ENCODE measurements at places on chromosomes 16 and 17.

DNA sequence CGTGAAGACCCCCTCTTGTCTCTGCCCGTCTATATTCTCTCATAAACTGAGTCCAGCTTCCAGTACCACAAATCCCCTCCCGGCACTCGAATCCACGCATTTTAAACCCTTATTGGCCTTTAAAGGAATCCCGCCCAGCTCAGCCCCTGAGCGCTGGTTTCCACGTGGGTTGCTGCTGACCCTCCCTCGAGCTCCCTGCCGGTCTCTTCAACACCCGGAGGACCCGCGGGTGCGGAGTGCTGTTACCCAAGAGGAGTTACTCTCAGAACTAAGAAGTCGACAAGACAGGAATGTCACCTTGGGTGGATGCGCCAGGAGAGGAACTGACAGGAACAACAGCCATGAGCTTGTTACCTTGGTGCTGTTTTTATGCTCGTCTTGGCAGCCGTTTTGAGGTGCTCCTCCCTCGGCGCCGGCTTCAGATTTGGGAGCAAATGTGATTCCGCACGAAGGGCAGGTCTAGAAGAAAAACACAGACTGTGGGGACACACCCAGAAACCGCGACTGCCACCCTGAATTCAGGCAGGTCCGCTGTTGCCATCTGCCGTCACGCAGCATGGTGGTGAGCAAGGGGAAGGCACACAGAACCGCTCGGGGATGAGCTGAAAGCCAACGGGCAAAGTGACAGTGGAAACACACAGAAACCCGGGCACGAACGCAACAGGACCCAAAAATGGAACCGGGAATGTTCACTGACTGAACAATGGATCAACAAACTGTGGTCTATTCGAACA, 112.7 kb upstream of the CREBBP start:
- DNase-seq: no peak

- no peak for DNase-seq
Observed at GRCh38 chr17:68246271-68247028, 1.4 kb upstream of the AMZ2 start.

DNA sequence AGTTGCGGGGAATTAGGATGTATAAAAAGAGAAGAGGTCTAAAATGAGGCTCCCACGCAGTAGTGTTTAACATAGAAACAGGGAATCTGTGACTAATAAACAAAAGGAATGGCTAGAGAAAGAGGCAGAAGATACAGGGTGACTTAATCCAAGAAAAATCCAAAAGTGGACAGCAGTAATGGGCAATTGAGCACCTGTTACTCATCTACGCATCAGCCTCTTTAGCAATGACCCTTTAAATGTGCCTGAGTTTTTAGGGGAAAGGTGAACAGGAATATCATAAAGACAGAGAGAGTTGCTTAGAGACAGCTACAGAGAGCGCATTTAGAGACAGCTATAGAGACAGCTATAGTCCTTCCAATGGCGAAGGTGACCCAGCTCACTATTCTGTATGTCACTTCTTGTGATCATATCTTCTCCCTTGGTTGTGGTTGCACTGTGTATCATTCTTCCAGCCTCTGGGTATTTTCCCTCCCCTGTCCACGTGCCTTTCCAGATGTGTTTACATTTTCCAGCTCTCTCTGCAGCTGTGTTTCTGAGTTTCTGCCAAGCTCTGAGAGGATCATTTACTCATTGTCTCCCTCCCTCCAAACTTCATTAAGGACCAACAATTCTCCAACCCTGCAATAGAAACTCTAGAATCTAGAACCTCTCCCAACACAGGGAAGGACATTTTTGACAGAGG, 61.5 kb downstream of the MYOCD start:
- no peak for DNase-seq

DNA sequence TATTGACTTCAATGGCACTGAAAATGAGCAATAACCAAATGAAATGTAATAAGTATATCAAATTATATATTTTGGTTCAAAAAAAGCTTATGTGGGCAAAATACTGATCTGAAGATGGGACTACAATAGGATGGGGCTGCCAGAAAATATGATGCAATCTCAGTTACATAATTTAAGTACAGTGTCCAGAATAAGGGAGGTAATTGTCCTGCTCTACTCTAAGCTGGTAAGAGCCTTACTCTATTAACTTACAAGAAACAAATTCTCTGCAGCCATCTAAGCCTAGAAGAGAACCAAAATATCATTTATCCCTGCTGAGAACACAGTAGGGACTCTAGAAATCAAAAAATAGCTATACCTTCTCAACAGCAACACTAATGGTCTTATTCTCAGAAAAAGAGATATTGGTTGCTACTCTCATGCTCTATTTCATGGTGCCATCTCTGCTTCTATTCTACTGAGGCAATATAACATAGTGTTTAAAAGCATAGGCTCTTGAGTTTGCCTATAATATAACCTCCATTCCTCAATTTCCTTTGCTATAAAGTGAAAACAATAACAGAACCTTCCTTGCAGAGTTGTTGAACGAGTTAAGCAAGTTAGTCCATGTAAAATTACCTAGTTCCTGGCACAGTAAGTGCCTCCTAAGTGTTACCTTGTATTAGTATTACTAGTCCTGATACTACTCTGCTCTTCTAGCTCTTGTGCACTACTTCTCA, 19.9 kb downstream of the NQO1 start:
- no peak for DNase-seq

DNA sequence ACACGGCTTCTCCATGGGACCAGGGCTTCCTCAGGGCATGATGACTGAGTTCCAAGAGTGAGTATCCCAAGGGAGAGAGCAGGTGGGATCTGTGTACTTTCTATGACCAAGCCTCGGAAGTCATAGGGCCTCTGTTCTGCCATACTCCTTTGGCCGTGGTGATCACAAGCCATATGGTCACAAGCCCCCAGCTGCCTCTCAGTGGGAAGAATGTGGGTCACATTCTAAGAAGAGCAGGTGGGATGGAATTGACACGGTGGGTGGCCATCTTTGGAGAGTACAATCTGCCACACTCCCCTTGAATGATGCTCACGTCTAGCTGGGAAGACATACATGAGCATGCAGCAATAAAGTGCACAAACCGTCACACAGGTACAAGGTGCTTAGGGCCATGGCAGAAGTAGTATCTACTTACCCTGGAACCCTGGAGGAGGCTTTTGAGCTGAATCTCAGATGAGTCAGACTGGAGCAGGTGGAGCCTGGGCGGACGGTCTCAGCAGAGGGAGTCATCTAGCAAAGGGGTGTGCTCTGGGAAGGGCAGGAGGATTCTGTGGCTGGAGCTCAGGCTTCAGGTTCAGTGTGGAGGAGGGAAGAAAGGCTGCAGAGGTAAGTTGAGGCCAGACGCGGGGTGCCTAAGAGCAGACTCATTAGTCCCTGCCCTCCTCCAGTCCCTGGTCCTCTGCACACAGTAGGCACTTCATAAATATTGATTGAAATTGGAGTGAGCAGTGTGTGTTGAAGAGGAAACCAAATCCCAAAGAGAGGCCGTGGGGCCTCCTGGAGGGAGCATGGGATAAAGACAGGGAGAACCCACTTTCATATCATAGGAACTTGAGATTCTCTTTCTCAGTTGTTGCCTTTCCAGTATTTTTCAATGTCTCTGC, 26.6 kb downstream of the GOSR2 start:
- DNase-seq: no peak

DNA sequence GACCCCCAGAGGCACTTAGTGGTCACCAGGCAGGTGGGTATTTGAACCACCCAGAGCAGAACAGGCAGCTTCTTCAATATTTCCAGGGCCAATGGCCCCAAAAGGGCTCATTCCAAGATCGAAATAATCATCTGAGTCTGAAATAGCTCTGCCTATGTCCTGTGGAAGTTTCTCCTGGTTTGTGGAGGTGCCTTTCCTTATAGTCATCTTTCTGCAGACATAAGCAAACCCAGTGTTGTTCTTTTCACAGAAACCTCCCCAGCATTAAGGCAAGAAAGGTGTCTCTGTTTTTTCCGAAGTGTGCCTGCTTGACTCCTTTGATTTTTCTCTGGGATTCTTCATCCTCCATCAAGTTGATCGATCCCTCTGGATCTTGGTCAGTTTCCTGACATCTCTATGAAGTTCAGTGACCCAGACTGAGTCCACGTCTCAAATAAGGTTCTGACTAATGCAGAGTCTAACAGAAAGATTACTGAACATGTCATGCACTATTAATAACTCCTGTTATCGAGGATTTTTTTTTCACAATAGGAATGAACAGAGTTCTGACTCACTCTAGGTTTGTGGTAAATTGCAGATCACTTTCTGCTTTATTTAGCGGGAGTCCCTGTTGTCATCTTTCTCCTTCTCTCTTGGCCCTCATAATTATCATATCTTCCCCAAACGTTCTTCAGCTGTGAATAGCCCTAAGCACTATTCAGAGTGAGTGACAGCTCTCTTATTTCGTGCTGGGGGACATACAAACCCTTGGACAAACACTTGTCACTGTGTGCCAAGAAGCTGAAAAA, 1.5 kb downstream of the LRRC3C start:
- no peak for DNase-seq

DNA sequence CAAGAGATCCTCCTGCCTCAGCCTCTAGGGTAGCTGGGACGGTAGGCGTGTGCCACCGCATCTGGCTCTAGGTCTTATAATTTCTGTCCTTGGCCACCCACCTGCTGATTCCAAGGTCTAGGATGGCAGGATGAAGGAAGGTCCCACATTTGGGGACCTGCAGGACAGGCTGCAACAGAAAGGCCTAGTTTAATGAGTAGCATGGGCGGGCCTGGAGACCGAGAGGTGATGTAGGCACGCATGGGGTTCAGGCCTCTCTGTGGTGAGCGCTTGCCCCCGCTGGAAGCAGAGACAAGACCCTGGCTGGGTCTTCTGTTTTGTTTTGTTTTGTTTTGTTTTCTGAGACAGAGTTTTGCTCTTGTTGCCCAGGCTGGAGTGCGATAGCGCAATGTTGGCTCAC, 33.7 kb downstream of the TMEM235 start:
- no peak for DNase-seq

GRCh38 chr16:86669285-86669805, 91.0 kb downstream of the FOXL1 start:
- DNase-seq: no peak

DNA sequence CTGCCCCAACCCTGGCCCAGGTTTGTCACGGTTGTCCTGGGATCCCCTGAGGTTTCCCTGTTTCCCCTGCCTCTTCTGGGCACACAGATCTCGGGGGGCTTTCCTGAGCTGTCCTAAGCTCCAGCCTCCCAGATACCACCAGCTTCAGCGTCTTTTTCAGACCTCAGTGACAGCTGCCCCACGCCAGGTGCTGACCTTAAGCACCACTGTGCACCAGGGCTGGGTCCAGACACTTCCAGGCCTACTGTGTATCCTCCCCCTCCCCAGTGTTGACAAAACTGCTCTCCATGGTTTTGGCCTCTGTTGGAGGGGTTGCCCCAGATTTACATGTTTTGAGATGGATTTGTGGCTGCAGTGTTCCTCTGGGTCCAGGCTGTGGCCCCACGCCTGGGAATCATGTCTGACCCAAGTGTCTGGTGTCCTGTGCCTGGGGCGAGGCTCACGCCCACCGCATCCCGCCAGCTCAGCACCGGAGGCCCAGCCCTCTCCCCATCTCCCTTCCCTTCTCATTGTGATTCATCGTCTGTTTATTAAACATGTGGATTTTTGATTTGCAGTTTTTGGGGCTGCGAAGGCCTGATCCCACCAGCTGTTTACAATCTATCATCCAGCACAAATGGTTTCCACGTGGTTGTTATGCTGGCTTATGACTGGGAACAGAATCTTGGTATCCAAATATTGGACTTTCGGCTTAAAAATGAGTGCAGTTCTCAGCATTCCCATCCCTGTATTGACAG, 82.1 kb downstream of the METRNL start:
- DNase-seq: no peak

- no peak for DNase-seq
Observed at GRCh38 chr17:73419881-73420280, 108.1 kb upstream of the CDC42EP4 start.

DNA sequence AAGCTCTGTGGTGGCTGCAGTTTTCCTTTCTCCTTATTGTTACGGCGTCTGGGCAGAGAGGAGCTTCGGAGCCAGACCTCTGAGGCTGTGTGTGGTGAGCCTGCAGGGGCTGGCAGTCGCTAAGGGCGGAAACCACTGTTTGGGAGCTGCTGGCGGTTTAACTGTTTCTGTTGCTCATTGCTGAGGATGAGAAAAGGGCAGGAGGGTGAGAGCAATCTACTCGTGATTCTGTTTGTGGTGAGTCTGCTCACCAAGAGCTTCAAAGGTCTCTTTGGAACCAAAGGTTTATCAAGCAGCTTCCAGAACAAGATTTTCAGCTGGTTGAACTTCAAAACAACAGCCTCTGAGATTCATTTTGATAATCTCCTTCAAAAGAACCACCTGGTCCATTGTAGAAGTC, 143.9 kb downstream of the ANKFN1 start:
- peak; percentile 33 for DNase-seq

GRCh38 chr16:84507011-84507982, 2.8 kb upstream of the MEAK7 start:
- DNase-seq: peak; percentile 58

- no peak for DNase-seq
Observed at GRCh38 chr16:85015481-85016187, 4.3 kb upstream of the ZDHHC7 start.

GRCh38 chr16:28182183-28182582, 29.6 kb downstream of the XPO6 start:
- DNase-seq: peak; percentile 72
